Activated CD8-positive, alpha-beta memory T cell treated with anti-CD3 and anti-CD28 coated beads for 48 hours (primary cell): ENCODE measurements at places on chromosomes 3 and 15.

DNA sequence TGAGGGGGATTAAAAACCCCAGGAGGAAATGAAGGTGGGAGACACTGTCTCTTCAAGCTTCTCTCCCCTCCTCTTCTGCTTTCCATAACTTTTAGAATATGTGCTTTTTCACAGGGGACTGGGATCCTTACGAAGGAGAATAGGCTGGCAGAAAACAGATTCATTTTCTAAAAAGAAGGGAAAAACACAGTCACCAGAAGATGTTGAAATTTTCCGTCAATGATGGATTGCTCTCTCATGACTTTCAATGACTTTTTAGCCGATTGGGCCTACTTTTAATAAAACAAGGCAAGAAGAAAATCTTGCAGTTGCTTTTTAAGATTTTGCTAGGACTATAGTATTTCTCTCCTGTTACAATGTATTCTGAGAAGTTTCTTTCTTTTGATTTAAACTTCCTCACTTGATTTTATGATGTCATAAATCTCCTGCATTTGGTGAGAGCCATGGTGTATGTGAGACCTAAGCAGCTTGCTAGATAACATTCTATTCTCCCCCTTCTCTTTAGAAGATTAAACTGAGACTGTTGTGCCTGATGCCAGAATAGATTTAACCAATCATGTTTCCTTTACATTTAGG lies 241.2 kb downstream of the FEZF2 start:
- DNase-seq: no peak

DNA sequence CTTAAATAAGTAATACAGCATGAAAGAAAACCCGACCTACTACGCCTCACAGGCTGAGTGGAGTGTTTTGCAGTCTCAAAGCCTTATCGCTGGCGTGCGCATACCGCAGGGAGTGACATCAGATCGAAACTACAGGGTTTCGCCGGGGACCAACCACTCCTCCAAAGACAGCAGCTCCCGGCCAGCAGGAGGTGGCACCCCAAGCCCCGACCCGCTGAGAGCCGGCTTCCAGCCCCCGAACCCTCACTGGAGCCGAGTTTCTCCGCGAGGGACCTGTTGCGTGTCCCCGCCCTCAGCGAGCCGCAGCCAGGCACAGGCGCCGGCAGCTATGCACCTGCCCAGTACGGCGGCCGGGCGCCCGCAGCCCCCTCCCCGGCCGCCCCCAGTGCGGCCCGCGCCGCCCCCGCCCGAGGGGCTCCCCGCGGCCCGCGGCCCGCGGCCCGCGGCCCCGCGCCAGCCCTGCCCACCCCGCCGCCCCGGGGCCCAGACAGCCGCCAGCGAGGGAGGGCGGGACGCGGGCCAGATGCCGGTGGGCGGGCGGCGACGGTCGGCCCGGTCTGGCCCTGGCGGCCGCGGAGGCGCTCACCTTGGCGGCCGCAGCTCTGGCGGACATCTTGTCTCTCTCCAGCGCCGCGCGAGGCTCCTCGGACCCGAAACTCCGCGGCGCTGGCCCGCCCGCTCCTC lies 710 bp downstream of the TJP1 start:
- DNase-seq: no peak

GRCh38 chr3:4736284-4736861 lies 242.9 kb upstream of the BHLHE40 start:
- DNase-seq: no peak

DNA sequence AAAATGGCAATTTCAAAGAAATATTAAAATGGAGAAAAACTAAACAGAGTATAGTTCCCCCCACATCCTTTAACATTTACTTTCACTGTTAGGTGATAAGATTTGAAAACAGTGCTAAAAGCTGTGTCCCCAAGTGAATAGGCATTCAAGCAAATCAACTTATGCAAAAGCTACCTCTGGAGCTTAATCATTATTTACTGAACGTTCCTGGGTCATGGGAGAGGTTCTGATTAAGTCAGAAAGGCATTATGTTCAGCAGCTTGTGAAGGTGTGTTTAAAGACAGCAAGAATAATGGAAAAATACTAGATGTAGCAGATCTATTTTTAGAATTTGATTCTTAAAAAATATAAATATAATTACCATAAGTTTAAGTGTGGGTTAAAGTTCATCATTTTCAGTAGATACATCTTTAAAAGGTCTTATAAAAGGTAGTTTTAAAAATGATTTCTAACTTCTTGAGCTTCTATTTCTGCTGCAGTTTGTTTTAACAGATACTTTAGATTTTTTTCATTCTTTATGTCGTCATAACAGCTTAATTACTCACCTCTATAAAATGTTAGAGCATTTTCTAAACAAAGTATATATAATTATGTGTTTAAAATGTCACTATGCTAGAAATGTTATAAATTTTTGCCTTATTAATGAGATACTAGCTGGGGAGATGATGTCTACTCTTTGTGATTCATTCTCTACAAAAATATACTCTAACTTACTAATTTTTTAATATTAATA lies 127.9 kb downstream of the MITF start:
- DNase-seq: no peak

DNA sequence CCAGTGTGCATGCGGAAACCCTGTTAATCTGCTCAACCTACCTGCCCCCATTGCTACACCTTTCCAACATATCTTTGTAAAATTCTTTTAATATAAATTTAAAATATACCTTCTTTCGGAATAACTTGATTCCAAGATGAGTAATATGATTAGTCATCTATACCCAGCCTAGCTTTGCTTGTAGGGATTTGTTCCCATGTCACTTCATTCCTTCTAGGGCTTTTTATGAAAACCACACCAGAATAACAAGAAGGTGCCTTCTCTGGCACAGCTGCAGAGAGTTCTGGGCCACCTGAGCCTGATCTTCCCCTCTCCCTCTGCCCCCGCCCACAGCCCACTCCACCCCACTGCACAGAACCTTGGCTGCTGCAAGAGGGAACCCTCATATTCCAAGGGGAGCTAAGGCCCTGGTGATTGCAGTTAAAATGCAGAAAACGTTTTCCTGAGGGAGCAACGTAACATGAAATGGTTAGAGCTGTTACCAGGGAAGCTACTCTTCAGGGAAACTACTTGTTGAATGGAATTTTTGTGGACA lies 38.6 kb upstream of the HACD2 start:
- DNase-seq: no peak
